ENCODE measurements at places on chromosomes 11 and 22.

DNA sequence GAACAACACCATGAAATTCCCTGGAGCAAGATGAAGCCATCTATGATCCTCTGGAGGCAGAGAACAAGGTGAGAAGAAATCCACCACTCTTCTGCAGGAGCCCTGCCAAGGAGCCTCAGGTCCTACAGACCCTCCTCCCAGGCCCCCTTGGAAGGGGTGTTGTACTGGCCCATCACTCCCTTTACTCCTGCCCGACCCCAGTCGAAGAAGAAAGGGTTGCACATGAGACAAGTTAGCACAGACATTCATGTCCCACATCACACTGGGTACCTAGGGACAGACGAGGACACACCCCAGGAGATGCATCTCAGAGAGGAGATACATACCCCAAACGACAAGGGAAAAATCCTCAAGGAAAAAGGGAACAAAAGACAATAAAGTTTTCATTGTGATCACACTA, 82.8 kb upstream of the NARS2 start:
- DNase-seq = no peak

GRCh38 chr11:12213883-12214282, 103.5 kb downstream of the MICAL2 start:
- no peak for DNase-seq

- DNase-seq = no peak
Measured at GRCh38 chr11:38530226-38530625, 1932.2 kb upstream of the RAG2 start.

DNA sequence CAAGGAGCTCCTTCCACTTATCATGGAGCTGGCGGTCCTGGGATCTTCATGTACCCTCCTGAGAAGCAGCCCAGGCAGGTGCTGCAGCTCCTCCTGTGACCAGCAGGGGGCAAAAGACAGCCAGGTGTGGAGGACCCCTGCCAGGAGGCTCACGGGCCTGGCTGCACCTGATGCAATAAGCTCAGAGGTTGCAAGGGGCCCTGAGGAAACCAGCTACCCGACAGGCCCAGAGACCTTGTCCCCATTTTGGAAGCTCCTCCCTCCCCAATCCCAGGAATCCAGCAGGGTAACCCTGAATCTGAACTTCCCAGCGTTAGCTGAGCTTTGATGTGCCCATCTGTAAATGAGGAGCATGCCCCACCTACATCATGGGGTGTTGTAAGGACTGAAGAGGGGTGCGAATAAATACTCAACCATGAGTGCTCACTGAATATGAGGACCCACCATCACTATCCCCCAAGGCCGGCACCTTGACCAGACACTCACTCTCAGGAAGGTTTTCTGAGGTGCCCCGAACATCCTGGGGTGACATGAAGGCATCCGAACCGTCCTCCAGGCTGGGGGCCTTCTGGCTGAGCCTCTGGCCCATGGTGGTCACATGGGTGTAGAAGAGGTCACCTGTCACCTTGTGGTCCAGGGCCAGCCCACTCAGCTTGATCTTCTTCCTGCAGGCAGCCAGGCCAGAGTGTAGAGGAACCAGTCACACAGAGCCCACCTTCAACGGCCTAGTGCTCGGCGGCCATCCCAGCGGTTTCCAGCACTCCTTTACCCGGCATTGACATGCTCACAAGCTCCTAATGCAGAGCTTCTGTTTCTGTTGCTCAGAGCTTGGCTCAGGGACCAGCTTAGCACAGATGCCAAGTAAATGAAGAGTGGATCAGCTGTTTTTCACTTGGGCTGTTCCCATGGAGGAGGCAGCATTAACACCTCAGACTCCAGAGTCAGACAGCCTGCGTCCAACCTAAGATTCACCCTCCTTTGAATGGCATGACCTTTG, 21.7 kb downstream of the SLC43A1 start:
- peak; percentile 78 for DNase-seq

DNA sequence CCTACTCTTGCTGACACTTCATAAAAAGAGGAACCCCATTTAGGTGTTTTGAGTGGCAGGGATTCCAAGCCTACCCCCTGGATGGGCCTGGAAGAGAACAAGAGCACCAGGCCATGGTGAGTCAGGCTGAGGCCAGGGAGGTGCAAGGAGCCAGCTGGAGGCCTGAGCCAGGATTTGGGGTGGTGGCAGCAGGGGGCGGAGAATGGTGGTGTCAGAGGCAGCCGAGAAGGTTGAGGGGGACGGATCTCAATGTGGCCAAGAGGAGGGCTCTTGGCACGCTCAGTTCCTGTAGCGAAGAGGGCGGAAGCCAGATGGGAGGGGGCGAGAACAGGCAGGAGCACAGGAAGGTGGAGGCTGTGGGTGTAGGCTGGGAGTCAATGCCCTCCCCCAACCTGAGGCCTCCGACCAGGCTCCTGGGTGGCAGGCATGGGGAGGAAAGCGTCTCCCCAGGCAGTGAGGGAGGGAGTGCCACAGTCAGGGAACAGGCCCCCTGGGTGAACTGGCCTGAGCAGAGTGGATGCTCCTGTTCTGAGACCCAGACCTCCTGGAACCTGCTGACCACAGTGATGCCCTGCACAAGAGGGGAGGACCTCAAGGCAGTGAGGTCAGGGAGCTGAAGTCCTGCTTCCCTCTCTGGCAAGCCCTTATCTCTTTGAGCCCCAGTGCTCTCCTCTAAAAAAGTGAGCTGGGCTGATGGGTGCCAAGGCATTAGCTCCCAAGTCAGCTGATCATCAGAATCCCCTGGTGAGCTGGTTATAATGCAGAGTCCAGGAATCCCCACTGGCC, 13.9 kb downstream of the RTN4RL2 start:
- peak; percentile 20 for DNase-seq

- DNase-seq = no peak
Measured at GRCh38 chr11:114026355-114026754, 33.2 kb upstream of the ZBTB16 start.

- no peak for DNase-seq
Measured at GRCh38 chr11:124864176-124864891, 898 bp upstream of the ROBO3 start.

- DNase-seq = no peak
Measured at GRCh38 chr11:35662061-35662648, 420 bp upstream of the TRIM44 start.

- DNase-seq = no peak
Measured at GRCh38 chr22:35593891-35594470, 23.1 kb downstream of the MB start.

- no peak for DNase-seq
Measured at GRCh38 chr11:22641559-22641958, 15.9 kb upstream of the FANCF start.

- DNase-seq = no peak
Measured at GRCh38 chr11:108587109-108587508, 6.5 kb downstream of the EXPH5 start.

DNA sequence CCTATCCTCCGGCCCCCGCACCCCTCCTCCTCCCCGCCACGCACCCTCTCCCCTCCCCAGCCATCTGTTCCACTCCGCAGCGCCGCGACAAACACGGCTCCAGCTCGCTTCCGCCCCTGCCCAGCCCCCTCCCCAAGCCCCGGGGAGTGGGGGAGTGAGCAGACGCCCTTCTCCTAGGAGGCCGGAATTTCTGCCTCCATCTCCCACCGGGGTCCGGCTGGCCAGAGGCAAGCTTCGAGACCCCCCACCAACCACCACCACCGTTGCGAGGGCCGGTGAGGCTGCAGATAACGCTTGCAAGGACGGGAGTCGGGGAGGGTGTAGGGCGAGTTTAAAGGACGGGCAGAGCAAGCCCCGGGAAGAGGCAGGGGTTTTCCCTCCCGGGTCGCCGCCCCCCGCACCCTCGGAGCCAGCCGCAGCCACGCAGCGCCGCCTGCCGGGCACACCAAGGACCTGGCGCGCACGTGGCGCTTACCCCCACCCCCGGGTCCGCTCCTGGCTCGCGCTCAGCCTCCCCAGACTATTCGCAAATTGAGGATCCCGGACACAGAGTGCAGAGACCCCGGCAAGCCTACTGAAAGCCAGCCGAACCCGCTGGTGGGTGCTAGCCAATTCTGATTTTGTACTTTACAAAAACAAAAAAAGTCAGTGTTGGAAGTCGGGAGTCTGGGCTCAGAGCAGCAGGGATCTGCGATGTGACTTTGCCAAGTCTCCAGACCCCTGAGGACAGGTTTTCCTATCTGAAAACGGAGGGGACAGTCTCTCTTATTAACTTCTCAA, 22.6 kb downstream of the RTN4RL2 start:
- peak; percentile 80 for DNase-seq

- DNase-seq = no peak
Measured at GRCh38 chr22:37488337-37489135, 2.4 kb upstream of the MFNG start.

- DNase-seq = no peak
Measured at GRCh38 chr11:112106070-112106469, 19.4 kb downstream of the SDHD start.

DNA sequence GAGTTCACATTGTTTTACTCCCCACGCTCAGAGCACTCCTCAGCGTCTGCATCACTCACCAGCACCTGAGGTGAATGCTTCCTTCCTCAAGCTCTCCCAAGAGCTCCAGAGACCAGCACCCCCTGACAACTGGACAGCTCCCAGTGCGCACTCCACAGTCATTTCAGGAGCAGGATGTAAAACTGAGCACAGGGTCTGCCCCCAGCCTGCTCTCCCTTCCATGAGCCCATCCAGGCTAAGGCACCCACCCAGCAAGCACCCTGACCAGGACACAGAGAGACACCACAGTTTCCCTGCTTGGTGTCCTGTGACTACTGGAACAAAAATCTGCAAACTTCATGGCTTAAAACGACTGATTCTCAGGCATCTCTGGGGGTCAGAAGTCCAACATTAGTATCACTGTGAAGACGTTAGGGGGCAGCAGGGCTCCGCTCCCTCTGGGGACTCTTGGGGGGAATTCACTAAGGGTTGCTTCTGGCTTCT, 3.3 kb downstream of the SCGB1D2 start:
- no peak for DNase-seq

DNA sequence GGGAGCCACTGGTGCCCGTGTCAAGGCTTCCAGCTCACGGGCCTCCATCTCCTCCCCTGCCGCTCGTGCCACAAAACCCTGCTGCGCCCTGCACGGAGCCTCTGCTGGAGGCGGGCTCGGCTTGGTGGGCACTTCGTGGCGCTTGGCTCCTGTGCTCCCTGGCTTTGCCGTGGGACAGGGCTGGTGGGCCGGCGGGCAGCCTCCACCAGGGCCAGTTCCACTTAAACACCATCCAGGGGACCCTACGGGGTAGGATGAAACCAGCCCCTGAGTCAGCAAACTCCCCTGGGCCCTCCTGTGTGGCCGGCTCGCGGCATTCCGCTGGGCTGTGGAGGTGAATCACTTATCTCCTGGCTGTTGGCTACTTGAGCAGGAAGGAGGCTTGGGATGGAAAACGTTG, 1304.6 kb downstream of the BRD1 start:
- DNase-seq = no peak

- no peak for DNase-seq
Measured at GRCh38 chr11:114929351-114930000, 251.1 kb downstream of the NXPE2 start.

GRCh38 chr11:10930972-10931760, 73.3 kb upstream of the ZBED5 start:
- DNase-seq = peak; percentile 46

Measured in stimulated activated CD4-positive, alpha-beta T cell treated with anti-CD3 and anti-CD28 coated beads, Interleukin-4, amount 100 ng/mL, for 1 hour (primary cell).